ENCODE measurements at places on chromosomes 1 and 21. TPM values are rescaled to one million over a fixed set of nuclear protein-coding genes. Genes with fewer than 3 reads are reported as not detected.

GRCh38 chr1:84973498-84974334 is 23.2 kb downstream of the MCOLN2 start:
- no peak for DNase-seq

GRCh38 chr1:103024051-103024450 is 84.3 kb downstream of the COL11A1 start:
- DNase-seq = no peak

Gene RNF186
- total RNA-seq = not detected

GRCh38 chr21:16402752-16403151 is 673.0 kb downstream of the USP25 start:
- no peak for DNase-seq

GRCh38 chr1:212753749-212754148 is 37.8 kb downstream of the NSL1 start:
- DNase-seq = no peak

Gene BTBD8
- total RNA-seq = 4.0 TPM

Gene HNRNPCL4
- total RNA-seq = not detected

Data from endothelial cell (in vitro differentiated cells).